ENCODE measurements at places on chromosomes 1 and 21. TPM values are rescaled to one million over a fixed set of nuclear protein-coding genes. Genes with fewer than 3 reads are reported as not detected.

DNA sequence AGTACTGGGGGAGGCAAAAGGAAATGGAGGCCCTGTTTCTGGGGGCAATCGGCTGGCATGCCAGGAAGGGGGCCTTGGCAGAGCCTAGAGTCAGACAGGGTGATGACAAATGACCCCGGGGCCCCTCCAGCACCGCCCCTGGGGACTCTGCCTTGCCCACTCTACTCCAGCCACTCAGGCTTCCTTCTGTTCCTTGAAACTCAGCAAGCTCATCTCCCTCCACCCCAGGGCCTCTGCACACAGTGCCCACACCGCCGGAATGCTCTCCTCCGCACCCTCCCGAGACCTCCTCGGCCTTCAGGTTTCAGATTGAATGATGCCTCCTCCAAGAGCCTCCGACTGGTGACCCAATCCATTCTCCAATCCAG lies 122.5 kb upstream of the ZBTB40 start:
- DNase-seq, result no peak

DNA sequence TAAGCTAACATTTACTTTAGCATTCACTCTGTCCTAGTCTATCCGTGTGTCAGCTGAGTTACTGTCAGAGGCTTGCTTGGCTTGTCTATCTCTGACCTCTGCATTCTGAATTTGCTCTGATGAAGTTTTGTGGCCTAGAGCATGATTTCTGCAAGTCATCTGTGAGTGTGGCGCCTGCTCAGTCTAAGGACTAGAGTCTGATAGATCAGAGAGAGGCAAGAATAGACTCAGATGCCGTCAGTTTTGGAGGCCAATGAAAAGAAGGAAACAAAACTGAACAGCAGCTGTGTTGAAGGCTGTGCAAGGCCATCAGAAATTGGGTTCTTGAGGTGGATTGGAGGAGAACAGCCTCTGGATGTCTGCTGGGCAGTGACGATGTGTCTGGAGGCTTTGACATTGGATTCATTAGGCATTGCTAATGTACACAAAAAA lies 573.1 kb downstream of the USP25 start:
- DNase-seq, result no peak

DNA sequence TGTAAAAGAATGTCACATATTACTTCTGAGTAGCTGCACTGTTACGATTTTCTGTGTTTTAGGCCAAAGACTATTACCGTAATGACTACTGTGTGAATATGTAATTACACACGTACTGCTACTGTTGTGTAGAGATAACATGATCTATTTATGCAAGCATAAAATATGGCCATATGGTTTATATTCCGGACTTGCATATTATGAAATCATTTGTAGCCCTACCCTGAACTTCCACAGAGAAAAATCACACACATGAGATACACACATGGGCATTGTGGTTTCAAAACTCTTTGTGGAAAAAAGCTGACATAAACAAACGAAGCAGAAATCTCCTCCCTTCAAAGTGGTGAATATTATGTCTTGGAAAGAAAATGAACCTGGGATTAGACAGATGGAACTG lies 373.0 kb upstream of the ADAMTS5 start:
- DNase-seq, result peak; percentile 6

GRCh38 chr1:44576456-44577150 lies 97.7 kb downstream of the TMEM53 start:
- no peak for DNase-seq

DNA sequence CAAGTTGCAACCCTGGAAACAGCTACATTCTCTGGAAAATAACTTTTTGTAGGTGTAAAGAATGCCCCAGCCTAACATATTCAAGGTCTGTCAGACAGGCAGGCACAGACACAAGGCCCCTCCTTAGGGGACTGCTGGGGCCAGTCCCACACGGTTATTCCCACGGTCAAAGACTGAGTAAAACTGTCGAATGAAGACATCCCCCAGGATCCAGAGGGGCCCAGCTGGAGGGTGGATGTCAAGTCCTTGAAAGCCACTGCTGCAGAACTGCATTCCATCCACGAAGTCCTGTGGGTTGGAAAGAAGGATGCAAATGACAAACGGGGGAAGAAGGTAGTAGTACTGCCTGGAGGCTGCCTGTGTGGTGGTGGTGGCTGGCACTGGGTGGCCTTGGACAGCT lies 6.9 kb upstream of the RAB7B start:
- no peak for DNase-seq

DNA sequence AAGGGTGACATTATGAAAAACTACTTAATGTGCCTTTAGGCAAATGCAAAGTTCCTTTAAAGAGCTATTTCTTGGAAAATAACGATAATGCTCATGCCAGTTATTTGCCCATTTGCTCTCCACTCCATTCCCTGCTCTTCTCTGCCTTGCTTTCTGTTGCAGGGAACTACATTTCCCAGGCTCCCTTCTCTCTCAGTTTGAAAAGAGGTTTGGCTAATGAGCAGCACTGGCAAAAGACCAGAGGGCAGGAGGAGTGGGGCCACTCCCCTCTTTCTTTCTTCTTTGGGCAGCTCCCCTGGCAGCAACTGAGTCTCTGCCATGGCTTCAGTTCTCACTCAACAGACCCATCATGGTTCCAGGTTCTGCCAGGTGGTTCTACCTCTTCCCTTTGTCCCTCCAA lies 130.5 kb downstream of the RWDD3 start:
- no peak for DNase-seq

POMGNT1 gene
- 87.0 TPM for polyA plus RNA-seq
